ENCODE measurements at places on chromosomes 4 and X.

- no peak overlapping the region for H3K4me3 ChIP-seq
- no peaks in the 10 kb centered on the region for H3K4me1 ChIP-seq
- no peak for DNase-seq
- H3K36me3 ChIP-seq, result no peaks in the 10 kb centered on the region
Observed at GRCh38 chr4:18980516-18981233, 959.1 kb upstream of the LCORL start.

GRCh38 chr4:82623121-82623683 lies 61.4 kb upstream of the TMEM150C start:
- no peak overlapping the region for H3K4me3 ChIP-seq
- H3K36me3 ChIP-seq, result no peaks in the 10 kb centered on the region
- no peaks in the 10 kb centered on the region for H3K27me3 ChIP-seq
- no peak overlapping the region for H3K27ac ChIP-seq
- no peak for DNase-seq

DNA sequence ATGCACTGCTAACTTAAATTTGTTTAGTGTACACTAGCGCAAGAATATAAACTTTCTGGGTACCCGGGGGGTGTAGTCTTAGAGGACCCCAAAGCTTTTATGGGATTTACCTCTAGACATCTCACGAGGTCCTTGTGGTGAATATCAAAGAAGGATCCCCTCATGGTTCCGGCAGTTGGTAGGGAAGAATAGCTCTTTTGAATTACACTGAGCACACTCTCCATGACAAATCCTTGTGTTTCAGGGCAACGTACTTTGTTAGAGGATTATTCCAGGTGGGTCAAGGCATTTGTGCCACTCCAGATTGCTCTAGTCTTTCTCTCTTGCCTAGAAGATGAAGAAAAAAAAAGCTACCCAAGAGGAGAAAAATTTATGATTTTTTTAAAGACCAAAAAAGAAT lies 387.6 kb downstream of the PDHA2 start:
- no peak for DNase-seq
- no peak overlapping the region for H3K27ac ChIP-seq
- no peak overlapping the region for H3K4me3 ChIP-seq
- H3K4me1 ChIP-seq, result no peaks in the 10 kb centered on the region

DNA sequence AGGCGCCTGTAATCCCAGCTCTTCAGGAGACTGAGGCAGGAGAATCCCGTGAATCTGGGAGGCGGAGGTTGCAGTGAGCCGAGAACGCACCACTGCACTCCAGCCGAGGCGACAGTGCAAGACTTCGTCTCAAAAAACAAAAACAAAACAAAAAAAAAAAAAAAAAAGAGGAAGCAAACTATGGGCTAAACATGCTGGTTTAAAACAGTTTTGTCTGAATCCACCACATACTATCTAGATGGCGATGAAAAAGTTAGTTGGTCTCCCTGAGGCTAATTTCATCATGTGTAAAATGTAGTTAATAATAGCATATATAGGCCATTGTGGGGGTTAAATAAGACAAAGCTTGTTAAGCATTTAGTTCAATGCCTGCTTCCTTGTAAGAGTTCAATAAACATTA lies 451.1 kb downstream of the RPA4 start:
- no peak for DNase-seq
- no peaks in the 10 kb centered on the region for H3K4me1 ChIP-seq
- no peaks in the 10 kb centered on the region for H3K36me3 ChIP-seq
- H3K27ac ChIP-seq, result no peak overlapping the region
